ENCODE measurements at places on chromosomes 6 and 20.

GRCh38 chr6:119728935-119729334 lies 379.4 kb upstream of the MAN1A1 start:
- DNase-seq = no peak

DNA sequence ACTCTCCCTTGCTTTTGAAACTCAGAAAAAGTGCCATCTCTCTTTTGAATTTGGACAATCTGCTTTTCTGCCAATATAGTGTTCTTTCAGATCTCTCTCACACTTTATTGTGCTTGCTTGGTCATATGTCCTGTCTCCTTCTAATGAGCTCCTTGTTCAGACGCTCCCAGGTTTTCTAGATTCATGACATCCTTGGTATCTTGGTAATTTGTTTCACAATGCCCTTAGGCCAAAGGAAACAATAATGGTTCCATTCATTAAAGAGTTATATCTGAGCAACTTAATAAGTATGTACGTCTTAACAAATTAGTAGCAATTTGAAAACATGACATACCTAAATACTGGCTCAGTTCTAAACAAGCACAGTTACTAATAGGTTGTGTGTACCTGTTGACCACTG lies 293.4 kb upstream of the SPTLC3 start:
- DNase-seq = no peak

DNA sequence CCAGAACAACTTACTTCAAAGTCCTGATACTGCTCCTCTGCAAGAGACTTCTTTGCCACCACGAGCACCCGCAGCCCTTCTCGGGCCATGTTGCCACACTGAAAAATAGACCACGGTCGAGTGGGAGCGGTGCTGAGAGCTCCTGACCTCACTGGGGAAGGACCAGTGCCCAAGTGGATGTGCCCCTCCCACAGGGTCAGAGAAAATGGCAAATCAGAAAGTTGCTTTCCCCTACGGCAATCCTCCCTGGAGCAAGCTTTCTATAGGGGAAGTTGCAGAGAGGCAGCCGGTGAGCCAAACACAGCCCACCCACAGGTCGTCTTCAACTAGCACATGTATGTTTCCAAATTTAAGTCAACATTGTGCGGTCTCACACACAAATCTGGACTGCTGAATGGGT lies 85.1 kb upstream of the NFATC2 start:
- DNase-seq = no peak

GRCh38 chr20:24815196-24815815 lies 133.8 kb upstream of the CST7 start:
- no peak for DNase-seq

DNA sequence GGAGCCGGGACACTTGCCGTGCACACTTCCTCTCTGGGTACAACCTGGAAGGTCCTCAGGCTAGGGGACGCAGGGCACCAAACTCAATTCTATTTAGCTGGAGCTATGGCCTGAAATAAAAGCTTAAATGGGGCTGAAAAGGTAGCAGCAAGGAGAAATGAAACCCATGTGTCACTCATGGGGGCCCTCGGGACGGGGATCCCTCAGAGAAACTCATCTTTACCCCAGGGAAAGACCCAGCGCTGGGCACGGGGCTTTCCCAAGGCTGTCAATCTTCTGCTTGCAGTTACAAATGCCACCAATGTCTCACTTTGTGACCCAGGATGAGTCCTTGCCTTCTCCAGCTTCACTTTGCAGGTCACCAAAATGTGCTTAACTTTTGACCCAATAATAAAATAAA lies 16.5 kb downstream of the SNAI1 start:
- DNase-seq = no peak

- no peak for DNase-seq
Observed at GRCh38 chr6:104788400-104788799, 71.3 kb downstream of the HACE1 start.

All from CD8-positive, alpha-beta memory T cell (primary cell).